ENCODE measurements at places on chromosomes 11 and 22.

DNA sequence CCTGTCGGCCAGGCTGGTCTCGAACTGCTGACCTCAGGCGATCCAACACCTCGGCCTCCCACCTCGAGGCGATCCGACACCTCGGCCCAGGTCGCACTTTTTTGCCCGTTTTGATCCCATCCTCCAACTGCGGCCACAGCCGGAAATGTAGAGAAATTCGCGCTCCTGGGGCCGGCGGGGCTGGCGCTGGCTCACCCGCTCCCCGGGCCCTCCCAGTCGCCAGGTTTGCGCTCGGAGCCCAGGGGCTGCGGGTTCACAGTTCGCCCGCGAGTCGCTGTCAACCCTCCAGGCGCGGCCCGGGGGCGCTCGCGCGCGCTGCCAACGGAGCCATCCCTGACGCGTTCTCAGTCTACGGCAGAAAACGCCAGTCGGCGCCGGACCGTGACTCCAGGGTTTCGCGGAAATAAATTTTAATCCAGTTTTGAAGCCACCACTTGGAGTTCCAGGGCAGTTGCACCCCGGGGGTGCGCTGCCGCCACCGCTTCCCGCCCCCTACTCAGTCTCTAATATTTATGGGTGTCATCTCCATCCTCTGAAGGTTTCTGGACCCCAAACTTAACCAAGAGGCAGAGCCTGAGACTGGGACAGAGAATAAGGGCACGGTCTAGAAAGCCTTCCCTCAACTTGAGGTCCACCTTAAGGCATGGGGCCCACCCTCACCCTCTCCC, 1.5 kb upstream of the KLHDC7B start:
- no peak for DNase-seq

DNA sequence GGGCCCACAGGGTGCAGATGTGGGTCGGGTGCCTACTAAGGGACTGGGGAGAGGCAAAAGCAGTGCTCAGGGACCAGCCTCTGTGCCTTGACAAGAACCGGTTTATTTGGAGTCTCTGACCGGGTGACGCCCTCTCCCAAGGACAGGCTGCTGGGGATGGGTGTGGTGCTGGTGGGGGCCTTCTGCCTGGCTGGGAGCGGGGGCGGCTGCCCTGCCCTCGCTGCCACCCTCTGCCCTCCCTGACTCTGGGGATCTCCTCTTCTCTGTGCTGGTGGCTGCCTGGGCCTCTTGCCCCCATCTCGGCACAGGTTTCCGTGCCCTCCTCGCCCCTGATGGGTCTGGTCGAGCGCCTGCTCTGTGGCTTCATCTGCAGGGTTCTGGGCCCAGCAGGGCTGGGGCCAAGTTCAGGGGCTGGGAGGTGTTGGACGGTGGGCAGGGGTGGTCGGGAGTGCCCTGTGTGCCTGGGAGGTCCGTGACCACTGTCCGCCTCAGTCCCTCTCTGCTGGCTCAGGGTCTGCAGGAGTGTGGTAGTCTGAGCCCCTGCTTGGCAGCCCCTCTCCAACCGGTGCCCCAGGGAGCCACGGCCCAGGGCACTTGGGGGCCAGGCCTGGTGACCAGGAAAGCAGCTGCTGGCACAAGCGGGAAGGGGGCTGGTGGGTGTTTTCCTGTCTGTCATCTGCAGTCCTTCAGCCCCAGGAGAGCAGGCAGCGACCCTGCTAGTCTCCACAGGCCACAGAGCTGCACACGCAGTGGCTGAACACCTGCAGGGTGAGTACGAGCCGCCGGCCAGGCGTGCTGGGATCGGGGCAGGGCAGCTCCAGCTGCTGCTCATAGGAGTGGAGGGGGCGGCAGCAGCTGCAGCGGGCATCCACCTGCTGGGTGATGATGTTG, 23.5 kb downstream of the MUC6 start:
- DNase-seq, result no peak

DNA sequence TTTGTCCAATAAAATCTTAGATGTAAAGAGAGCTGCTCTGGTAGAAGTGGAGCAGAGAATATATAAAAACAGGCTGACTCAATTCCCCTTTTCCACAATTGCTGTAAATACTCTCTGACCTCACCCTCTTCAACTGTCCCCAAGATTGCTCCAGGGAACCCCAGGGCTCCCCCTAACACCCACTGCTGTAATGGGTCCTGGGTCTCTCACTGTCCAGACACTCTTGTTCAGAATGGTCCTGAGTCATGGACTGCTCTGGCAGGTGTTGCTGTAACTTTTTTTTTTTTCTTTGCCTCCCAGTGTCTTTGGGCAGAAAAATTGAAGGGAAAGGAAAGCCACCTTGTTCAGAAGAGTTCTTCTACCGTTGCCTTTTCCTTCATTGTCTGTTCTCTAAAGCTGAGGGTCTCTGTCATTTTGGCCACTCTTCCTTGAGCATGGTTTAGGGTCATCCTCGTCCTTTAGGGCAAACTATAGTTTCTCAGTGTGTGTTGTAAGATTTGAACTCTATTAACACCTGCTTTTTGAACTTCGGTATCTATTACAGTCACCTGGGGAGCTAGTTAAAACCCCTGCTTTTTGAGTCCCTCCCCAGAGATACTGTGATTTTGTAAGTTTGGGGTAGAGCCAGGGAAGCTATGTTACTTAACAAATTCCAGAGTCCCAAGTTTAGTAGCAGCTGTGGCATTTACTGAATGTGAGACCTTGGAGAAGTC, 209.5 kb downstream of the NAV2 start:
- no peak for DNase-seq

DNA sequence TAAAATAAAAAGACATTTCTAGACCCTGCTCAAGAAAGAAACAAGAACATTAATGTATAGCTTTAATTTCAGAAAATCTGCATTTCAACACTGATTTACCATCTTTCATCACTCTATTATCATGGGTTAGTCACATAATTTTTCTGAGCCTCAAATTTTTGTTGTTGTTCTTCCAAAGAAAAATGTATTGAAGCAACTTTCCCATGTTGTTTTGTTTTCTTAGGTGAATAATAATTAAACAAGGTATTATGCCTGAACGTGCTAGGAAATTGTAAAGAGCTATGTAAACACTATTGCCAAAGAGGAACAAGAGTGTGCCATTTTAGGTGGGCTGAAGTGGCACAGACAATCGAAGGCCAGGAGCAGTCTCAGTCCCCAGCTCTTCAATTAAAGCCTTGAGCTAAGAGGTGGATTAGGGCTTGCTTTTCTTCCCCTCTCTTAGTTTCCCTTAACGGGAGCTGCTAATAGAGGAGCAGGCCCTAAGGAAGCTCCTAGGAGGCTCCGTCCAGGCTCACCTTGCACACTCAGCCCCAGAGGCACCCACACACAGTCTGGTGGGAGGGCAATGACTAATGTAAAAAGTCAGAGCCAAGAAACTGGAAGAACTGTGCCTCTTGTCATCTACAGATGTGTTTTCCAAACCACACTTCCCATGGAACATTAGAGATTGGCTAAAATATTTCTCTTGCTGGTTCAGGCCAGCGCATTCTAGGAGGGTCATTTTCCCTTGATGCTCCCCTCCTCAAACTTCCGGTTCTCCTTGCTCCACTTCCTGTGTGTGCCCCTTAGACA, 8.8 kb upstream of the UBASH3B start:
- no peak for DNase-seq

GRCh38 chr11:74321487-74322188, 10.2 kb upstream of the P4HA3 start:
- no peak for DNase-seq

- DNase-seq, result no peak
Measured at GRCh38 chr11:112513417-112513816, 252.8 kb upstream of the PLET1 start.

DNA sequence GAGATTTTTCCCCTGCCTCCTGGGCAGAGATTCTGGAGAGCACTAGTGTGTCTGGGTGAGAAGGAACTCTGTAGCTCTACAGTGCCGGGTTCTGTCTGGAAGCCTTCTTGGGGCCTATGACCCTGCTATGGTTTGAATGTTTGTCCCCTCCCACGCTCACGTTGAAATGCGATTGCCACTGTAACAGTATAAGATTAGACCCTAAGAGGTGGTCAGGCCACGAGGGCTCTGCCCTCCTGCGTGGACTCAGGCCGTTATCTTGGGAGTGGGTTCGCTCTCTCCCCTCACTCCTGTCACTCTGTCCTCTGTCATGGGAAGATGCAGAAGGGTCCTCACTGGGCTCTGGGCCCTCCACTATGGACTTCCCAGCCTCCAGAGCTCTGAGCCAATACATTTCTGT, 3.5 kb downstream of the AP5B1 start:
- DNase-seq, result no peak

- DNase-seq, result no peak
Measured at GRCh38 chr11:118012083-118012669, 26.0 kb downstream of the IL10RA start.

DNA sequence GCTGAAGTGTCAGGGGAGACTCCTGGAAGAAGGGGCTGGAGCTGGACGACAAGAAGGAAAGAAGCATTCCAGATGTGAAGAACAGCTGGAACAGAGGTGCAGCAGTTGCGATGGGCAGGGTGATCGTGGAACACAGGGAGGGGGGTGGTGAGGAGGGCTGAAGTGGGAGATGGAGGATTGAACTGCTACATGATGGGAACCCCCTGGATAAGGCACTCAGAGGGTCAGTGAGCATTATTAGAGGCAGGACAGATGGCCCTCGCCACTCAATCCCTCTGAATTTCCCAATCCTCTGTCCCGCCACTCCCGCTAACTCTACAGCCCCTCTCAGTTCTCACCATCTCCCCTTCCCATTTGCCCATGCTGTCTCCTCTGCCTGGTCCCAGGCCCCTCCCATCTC, 14.0 kb downstream of the SERPINH1 start:
- no peak for DNase-seq

DNA sequence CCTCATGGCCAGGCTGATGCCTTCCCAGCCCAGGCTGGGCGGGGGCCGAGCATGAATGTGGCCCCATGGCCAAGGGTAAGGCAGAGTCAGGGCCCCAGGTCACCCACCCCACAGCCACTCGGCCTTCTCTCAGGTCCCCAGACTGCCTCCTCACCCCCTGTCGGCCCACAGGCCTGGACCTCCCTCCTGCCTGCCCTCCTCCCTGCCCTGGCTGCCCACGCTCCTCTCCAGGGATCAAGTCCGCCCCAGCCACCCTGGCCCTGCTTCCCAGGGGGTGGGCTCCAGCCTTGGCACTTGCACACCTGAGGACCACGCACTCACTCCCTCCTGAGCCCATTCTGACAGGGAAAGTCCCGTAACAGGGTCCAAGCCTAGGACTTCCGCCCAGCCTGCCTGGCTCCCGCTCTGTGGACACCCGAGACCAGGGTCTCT, 37.8 kb upstream of the TH start:
- DNase-seq, result no peak

GRCh38 chr22:42207918-42208317, 62.5 kb downstream of the TCF20 start:
- DNase-seq, result no peak
